ENCODE measurements at places on chromosomes 11 and 22. TPM values are rescaled to one million over a fixed set of nuclear protein-coding genes. Genes with fewer than 3 reads are reported as not detected.

Gene SCGB2A2
- not detected for total RNA-seq

Gene MRE11
- 14.7 TPM for total RNA-seq

Gene OR10G4
- total RNA-seq = 0.33 TPM

Gene KBTBD3
- 3.3 TPM for total RNA-seq

Gene PAMR1
- total RNA-seq = 1.6 TPM

Gene SCGB1D2
- total RNA-seq = not detected

Gene OR8A1
- not detected for total RNA-seq

Gene EP300
- total RNA-seq = 62.7 TPM

Gene THY1
- 0.65 TPM for total RNA-seq

Gene MN1
- total RNA-seq = 4.0 TPM

Gene EHF
- not detected for total RNA-seq

Gene KLHL35
- 2.0 TPM for total RNA-seq

Gene CCDC87
- 0.65 TPM for total RNA-seq

Gene ADM2
- total RNA-seq = 0.65 TPM

Gene KRTAP5-9
- not detected for total RNA-seq

Gene KRTAP5-1
- total RNA-seq = not detected

All from vein endothelial cell (primary cell).